Fibroblast of skin of left biceps (primary cell): ENCODE measurements at places on chromosomes 4 and X.

DNA sequence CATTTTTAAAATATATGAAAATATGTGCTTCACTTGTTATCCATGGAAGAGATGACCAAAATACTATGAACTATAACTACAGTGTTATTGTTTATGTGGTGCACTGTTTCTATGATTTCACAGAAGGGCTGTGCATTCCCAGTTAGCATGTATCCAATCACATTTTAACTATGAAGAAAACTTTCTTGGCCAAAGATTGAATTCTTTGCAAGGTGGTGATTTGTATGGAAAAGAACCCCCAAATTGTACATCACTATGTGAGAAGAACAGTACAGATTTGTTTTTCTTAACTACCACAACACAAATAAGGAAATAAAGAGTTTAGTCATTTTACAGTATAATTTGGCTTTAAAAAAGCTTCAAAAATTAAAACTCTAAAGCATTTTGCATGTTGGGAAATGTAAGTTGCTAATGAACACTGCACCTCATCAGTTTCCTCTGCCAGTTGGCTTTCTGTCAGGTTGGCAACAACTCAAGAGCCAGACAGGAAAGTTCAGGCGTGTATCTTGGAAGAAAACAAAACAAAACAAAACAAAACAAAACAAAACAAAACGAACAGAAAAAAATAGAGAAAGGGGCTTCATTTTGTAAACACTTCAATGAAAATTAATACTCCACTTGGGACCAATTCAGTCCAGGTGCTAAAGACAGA lies 237.0 kb downstream of the SCFD2 start:
- DNase-seq, result no peak

GRCh38 chr4:8754634-8755589 lies 116.7 kb downstream of the HMX1 start:
- no peak for DNase-seq

DNA sequence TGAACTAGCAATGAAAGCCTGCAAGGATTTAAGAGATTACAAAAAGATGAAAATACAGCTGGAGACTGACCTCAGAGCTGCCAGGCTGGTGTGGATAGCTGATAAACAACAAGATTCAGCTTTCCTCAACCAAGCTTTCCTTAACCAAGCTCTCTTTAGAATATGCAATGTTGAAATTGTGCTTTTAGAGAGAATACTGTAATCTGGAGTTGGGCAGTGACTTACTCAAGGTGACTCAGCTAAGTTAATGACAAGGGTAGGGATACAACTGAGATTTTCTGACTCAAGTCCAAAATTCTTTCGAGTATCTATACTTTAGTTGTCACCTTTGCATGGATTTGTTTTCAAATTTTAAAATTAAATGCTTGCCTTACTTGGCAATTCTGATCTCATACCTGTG lies 98.0 kb downstream of the AMMECR1 start:
- DNase-seq, result no peak

DNA sequence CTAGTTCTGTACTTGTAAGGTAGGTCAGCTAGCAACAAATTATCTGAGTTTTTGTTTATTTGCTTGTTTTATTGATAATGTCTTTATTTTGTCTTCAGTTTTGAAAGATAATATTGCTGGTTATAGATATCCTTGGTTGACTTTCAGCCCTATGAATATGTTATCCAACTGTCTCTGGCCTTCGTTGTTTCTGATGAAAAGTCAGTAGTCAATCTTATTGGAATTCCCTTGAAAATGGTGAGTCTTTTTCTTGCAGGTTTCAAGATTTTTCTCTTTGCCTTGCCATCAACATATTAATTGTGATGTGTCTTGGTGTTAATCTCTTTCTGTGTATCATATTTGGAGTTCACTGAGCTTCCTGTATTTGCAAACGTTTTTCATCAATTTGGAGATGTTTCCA lies 113.1 kb upstream of the NEIL3 start:
- DNase-seq, result no peak

DNA sequence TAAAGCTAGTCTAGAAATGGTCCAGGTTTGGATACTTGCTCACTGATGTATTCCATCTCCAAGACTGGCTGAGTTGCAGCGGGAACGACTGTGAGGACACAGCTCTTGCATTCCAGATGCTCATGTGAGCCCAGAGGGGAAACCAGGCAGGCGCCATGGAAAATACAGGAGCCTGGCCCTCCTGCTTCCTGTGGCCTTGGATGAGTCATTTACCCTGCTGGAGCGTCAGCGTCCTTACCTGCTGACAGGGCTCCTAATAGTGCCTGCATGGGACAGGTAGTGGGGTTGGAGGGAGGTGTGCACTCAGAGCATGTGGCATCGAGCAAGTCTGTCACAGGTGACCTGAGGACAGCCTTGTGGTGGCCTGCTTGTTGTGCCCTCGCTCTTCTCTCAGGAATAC lies 69.4 kb downstream of the NSG1 start:
- no peak for DNase-seq

- DNase-seq, result no peak
Observed at GRCh38 chr4:138727731-138728130, 287.9 kb upstream of the NOCT start.

- no peak for DNase-seq
Observed at GRCh38 chrX:149259241-149259640, 245.9 kb downstream of the IDS start.

- no peak for DNase-seq
Observed at GRCh38 chr4:131061734-131062133, 1965.8 kb downstream of the C4orf33 start.

DNA sequence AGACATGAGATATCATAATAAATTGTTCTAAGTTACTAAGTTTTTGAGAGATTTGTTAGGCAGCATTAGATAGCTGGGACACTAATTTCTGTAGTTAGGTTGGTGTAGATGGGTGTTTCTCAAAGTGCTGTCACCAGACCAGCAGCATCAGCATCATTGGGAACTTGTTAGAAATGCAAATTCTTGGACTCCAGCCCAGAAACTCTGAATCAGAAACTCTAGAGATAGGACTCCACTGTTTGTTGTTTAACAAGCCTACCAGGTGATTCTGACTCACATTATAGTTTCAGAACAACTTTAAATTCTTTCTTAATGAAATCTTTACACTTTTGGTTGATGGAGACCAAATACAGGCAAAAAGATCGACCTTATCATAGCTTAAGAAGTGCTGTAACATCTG lies 173.7 kb downstream of the PABPC4L start:
- peak; percentile 39 for DNase-seq

GRCh38 chr4:84497504-84498202 lies 1.4 kb downstream of the NKX6-1 start:
- no peak for DNase-seq

- DNase-seq, result no peak
Observed at GRCh38 chrX:152817078-152817764, 13.3 kb downstream of the CETN2 start.

DNA sequence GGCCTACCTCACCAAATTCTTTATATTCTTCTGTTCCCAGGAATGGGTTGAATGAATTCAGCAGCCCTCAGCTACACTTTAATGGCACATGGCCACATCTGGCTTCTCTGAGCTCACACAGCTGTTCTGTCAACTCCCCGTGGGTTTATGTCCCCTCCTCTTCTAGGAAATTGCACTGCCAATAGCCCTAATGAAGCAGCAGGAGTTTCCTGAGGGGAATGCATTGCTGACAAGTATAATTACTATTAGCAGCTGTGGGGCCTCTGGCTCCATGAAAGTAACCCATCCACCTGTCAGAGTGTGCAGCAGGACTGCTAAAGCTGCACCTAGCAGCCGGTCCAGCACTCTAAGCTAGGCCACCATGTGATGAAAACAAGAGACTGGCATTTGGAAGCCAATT lies 50.3 kb downstream of the FTHL17 start:
- DNase-seq, result no peak

- no peak for DNase-seq
Observed at GRCh38 chr4:128820671-128821070, 11.2 kb downstream of the JADE1 start.

DNA sequence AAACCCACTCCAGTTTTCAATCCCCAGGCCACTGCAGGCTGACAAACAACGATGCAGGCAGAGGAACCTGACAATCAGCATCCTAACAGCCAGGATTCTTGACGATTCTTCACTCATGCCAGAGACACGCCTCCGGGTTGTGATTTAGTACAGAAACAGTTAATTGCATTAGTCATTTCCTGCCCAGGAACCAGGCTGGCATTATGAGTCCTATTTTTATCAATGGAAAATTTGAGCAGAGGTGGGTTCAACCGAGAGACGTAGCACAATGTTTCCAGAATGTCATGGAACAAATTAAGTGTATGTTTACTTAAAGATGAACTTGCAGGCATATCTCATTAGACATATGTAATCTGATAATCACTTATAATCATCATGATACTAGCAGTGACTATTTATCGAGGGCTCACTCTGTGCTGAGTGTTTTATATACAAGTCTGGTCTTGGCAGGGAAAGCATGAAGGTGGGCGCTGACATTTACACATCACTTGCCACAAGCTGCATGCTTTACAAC lies 159.7 kb downstream of the NSUN7 start:
- DNase-seq, result no peak

DNA sequence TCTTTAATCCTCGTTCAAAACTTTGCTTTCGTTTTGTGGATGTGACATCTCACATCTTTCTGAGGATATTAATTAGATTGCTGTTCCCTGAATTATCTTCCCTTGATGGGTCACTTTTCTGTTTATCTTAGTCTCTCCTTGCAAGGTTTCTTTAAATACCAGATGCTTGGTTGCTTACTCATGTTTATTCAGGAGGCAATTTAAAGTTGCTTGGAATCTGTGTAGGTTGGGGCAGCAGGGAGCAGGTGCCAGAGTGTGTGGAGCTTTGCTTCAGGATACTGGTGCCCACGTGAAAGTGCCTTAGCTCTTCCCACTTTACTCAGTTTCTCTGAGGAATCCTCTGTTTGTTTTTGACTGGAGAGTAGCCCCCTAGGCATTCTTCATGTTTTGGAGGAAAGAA lies 24.0 kb downstream of the ANAPC4 start:
- DNase-seq, result no peak

GRCh38 chr4:76430519-76431388 lies 4.3 kb upstream of the SHROOM3 start:
- no peak for DNase-seq

GRCh38 chr4:101232074-101232776 lies 115.1 kb downstream of the PPP3CA start:
- DNase-seq, result peak; percentile 58

DNA sequence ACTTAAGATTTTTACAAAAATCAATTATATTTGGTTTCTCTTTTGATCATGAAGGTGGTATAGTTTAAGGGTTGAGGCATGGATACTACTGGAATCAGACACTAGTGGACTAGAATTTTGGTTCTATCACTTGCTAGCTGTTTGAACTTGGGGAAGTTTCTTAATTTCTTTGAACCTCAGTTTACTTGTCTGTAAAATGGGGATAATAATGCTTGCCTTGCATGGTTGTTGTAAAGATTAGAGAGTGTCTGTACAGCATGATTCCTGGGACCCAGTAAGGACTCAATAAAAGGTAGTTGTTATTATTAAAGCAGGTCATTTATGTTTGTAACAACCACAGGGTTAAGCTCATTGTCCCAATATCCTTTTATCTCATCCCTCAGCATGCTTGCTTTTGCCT lies 36.0 kb downstream of the TMEM164 start:
- DNase-seq, result no peak

DNA sequence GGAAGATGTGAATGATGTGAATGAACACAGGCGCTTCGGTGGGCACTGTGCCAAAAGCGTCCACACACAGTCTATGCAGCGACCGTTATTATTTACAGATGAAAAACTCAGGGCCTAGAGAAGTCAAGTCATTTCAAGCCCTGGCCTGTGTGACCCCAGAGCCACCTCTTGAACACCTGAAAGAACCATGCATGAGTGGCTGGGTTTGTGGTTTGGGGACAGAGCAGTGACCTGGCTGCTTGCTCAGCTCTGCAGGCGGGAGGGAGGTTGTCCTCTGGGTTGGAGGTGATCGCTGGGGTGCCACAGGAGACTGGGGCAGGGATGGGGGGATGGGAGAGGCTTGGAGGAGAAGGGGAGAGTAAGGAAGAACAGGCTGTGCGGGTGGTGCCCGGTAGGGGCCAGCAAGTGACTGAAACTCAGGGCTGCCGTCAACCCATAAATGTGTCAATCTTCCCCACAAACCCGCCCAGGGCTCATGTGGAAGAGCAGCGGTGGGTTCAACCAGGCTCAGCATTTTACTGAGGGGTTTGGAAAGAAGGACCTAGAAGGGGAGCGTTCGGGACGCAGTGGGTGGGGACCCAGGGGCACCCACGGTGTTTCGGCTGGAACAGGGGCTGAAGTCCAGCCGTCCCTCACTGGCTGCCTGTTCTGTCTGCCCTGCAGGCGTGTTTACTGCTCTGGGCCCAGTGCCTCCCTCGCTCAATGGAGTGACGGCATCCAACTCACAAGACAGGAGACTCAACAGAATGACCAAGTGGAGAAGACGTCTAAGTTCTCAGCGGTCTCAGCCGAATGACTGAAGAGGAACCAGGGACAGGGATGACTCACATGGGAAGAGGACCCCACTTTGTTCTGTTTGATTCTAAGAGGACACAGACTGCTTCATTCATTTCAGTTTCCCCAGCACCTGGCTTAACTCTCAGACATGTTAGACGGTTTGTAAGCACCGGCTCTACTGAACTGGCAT lies 167.8 kb downstream of the AFAP1 start:
- DNase-seq, result no peak

DNA sequence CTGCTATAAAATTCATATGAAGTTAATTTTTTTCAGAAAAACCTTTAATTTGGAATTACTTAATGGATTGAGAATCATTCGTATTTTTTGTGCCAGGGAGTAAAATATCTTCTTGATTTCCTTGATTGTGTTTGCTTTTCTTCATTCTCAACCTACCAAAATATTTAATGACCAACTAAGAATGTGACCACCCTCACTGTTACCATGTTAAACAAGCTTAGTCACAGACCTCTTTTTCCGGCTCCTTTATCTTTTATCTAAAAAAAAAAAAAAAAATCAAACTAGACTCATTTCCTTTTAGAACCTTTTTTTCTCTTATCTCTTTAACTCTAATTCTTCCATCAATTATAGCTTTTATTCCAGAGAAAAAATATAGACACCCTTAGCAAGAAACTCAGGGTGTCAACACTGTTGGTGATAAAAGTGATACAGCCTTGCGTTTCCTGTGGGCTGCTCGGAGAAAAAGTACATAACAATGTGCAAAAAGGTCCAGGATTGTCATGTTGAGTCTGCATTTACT lies 20.6 kb upstream of the HPGDS start:
- no peak for DNase-seq

GRCh38 chr4:111959222-111959621 lies 186.0 kb upstream of the FAM241A start:
- no peak for DNase-seq

GRCh38 chr4:58732973-58733372 lies 1622.8 kb upstream of the IGFBP7 start:
- DNase-seq, result no peak

- DNase-seq, result no peak
Observed at GRCh38 chr4:156336511-156336910, 382.8 kb upstream of the CTSO start.

GRCh38 chr4:26020083-26020668 lies 106.2 kb downstream of the SMIM20 start:
- no peak for DNase-seq

GRCh38 chr4:23654791-23655190 lies 235.1 kb downstream of the PPARGC1A start:
- DNase-seq, result no peak
